ENCODE measurements at places on chromosomes 7 and 10. TPM values are rescaled to one million over a fixed set of nuclear protein-coding genes. Genes with fewer than 3 reads are reported as not detected.

DNA sequence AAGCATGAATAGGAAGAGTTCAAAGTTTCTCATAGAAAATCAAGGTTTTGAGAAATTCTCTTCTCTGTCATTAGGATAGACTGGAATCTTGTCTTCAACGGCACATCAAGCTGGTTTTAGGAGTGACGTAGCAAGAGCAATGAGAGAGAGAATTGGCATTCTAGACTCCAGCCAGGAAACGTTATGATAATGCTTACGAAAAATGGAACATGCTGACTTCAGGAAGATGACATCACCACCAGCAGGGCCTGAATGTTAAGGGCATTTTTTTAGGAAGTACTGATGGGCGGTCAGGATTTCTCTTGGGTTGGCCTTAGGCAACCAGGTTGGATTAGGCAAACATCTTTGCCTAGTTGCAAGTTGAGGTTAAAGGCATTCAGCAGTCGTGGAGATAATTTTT, 213.2 kb upstream of the CTBP2 start:
- H3K27ac ChIP-seq: no peak overlapping the region
- H3K27me3 ChIP-seq: no peaks in the 10 kb centered on the region
- no peaks in the 10 kb centered on the region for H3K4me1 ChIP-seq
- DNase-seq: no peak

DNA sequence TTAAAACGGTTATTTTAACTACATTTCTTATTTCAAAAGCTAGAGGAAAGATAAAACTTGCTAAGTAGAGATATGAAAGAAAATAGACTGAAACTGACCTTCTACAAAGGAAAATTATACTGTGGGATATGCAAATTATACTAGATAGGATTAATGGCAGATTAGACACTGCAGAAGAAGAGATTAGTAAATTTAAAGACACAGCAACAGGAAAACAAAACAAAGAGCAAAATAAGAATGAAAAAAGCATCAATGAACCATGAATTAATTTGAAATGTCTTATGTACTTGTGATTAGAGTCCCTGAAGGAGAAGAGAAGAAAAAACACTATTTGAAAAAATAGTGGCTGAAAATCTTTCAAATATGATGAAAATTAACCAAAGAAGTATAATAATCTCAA, 52.3 kb downstream of the RNF32 start:
- H3K4me1 ChIP-seq: no peaks in the 10 kb centered on the region
- H3K36me3 ChIP-seq: peaks cover 38% of the 10 kb centered on the region
- no peak overlapping the region for H3K4me3 ChIP-seq
- H3K27ac ChIP-seq: no peak overlapping the region
- DNase-seq: no peak

- no peaks in the 10 kb centered on the region for H3K36me3 ChIP-seq
- no peaks in the 10 kb centered on the region for H3K27me3 ChIP-seq
- no peak overlapping the region for H3K27ac ChIP-seq
- H3K4me1 ChIP-seq: no peaks in the 10 kb centered on the region
- H3K4me3 ChIP-seq: no peak overlapping the region
Observed at GRCh38 chr7:46685051-46685450, 764.0 kb upstream of the IGFBP3 start.

DNA sequence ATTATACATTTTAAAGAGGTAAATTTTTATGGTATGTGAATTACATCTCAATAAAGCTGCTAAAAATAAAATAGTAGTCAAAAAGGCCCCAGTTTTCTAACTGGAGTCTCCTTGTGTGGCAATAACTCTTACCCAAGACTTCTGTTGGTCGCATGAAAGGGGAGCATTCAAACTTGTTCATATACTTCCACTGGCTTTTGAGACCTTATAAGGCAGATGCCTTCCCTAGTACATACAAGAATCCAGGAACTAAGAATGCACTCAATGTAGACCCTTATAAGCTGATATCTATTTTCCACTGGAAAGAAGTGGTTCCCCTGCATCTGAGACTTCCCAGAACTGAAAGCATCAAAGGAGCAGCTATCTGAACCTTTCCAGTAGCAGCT, 13.0 kb downstream of the BCAP29 start:
- peaks cover 2% of the 10 kb centered on the region for H3K4me1 ChIP-seq
- H3K27ac ChIP-seq: no peak overlapping the region
- H3K27me3 ChIP-seq: no peaks in the 10 kb centered on the region
- no peak for DNase-seq

The ATG9B gene
- total RNA-seq: 2.3 TPM

DNA sequence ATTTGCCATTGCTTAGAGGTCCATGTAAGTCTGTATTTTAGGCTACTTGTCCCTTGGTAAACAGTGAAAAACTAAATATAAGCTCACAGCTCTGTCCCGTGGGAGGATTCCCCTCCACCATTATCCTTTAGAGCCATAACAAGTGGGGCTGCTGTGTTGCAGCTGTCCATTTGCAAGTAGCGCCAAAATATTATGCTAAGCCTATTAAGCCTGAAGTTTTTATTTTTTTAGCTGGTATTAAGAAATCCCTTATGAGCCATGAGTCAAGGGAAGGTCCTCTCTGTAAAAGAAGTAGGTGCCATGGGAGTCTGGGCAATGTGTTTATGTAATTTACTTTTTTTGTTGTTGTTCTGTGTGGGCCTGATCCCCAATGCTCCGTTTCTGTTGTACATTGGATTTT, 183.9 kb downstream of the THSD7A start:
- DNase-seq: no peak
- no peaks in the 10 kb centered on the region for H3K27me3 ChIP-seq

GRCh38 chr10:25261558-25261957, 86.8 kb downstream of the GPR158 start:
- no peaks in the 10 kb centered on the region for H3K27me3 ChIP-seq
- no peak overlapping the region for H3K27ac ChIP-seq
- no peak overlapping the region for H3K4me3 ChIP-seq
- H3K36me3 ChIP-seq: no peaks in the 10 kb centered on the region
- no peak for DNase-seq
- no peaks in the 10 kb centered on the region for H3K4me1 ChIP-seq

GRCh38 chr10:100339236-100339635, 7.8 kb upstream of the SCD start:
- H3K4me1 ChIP-seq: peaks cover 3% of the 10 kb centered on the region
- H3K27ac ChIP-seq: no peak overlapping the region
- no peak for DNase-seq
- H3K36me3 ChIP-seq: no peaks in the 10 kb centered on the region
- H3K27me3 ChIP-seq: peaks cover 10% of the 10 kb centered on the region
- H3K4me3 ChIP-seq: no peak overlapping the region

GRCh38 chr10:101089520-101090299, 27.9 kb downstream of the KAZALD1 start:
- no peaks in the 10 kb centered on the region for H3K36me3 ChIP-seq
- no peaks in the 10 kb centered on the region for H3K4me1 ChIP-seq
- no peak overlapping the region for H3K4me3 ChIP-seq
- no peak overlapping the region for H3K27ac ChIP-seq
- peaks cover 72% of the 10 kb centered on the region for H3K27me3 ChIP-seq

All from activated CD8-positive, alpha-beta memory T cell treated with anti-CD3 and anti-CD28 coated beads, Interleukin-2, amount 10 ng/mL, durations not matched to agents 7 days and 5 days (primary cell).